Myometrial cell (primary cell): ENCODE measurements at places on chromosomes 11 and 22. TPM values are rescaled to one million over a fixed set of nuclear protein-coding genes. Genes with fewer than 3 reads are reported as not detected.

MS4A12 gene
- not detected in 2 replicates for total RNA-seq

ANO3 gene
- under 0.01 TPM in 1 of 2 replicates, not detected in the other for total RNA-seq

CKAP5 gene
- 57.9 and 81.9 TPM in 2 replicates for total RNA-seq

PHLDB1 gene
- 56.5 and 61.9 TPM in 2 replicates for total RNA-seq

EPS8L2 gene
- total RNA-seq = 31.1 and 40.8 TPM in 2 replicates

MCAM gene
- 77.6 and 86.5 TPM in 2 replicates for total RNA-seq

NRGN gene
- 11.5 and 18.8 TPM in 2 replicates for total RNA-seq

OR10D3 gene
- not detected in 2 replicates for total RNA-seq

MUS81 gene
- total RNA-seq = 30.7 and 40.1 TPM in 2 replicates

BSX gene
- not detected in 2 replicates for total RNA-seq

DEPDC7 gene
- total RNA-seq = 8.9 and 11.8 TPM in 2 replicates

GRM5 gene
- total RNA-seq = not detected in 2 replicates

USP28 gene
- 19.3 and 25.7 TPM in 2 replicates for total RNA-seq

CSF2RB gene
- not detected in 2 replicates for total RNA-seq
